ENCODE measurements at places on chromosomes 13 and 19.

DNA sequence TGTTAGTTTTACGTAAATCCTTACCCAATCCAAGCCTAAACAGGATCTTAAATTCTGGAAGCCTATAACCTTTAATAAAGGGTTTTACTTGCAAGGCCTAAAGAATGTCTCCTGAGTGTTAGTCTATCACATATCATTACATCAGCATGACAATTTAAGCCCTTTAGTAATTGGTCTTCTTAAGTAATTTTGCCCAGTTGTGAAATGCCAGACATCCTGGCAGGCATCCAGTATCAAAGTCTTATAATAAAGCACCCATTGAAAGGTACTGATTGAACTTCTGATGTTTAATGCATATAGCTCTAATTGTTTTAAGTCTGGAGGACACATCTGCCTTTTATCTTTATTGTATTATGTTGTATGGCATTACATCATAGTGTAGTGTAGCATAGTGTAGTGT, 1078.9 kb downstream of the SLITRK1 start:
- DNase-seq, result no peak

- no peak for DNase-seq
These were observed 539.5 kb upstream of the SLC10A2 start for GRCh38 chr13:103605546-103606326.

DNA sequence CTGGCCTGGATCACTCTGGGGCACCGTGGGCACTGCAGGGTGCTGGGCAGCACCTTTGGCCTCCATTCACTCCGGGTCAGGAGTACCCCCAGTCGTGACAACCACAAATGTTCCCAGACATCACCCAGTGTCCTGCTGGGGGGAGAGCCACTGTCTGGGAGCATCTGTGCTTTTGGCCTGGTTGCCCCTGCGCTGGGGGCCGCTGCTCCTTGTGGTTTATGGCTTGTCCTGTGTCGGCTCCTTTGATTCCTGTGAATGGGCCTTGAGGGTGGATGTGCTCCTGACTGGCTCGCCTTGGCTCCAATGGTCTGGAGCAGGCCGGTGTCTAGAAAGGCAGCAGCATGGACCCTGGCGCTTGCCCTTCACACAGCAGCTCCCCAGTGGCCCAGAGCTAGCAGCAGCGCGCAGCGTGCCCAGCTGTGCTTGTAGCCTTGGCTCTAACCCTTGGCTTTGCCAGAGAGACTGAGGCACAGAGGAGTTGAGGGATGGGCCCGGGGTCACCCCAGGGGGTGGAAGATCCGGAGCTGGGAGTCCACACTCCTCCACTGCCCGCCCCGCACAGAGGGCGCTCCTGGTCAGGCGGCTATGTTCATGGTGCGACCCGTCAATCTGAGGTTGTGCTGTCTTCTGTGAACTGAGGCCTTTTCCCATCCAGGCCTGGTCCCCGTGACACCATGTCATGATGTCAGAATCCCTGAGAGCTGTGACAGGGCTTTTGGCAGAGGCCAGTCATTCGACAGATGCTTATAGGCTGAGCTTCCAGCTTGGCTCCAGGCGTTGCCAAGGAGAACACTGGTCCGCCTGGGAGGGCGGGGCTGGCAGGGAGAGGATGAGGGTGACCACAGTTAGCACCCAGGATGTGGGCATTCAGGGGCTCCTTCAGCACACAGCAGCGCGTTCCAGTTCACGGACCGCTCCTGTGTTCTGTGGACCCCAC, 4.1 kb downstream of the DAZAP1 start:
- no peak for DNase-seq

GRCh38 chr13:32013181-32013580, 18.4 kb upstream of the FRY start:
- DNase-seq, result no peak

DNA sequence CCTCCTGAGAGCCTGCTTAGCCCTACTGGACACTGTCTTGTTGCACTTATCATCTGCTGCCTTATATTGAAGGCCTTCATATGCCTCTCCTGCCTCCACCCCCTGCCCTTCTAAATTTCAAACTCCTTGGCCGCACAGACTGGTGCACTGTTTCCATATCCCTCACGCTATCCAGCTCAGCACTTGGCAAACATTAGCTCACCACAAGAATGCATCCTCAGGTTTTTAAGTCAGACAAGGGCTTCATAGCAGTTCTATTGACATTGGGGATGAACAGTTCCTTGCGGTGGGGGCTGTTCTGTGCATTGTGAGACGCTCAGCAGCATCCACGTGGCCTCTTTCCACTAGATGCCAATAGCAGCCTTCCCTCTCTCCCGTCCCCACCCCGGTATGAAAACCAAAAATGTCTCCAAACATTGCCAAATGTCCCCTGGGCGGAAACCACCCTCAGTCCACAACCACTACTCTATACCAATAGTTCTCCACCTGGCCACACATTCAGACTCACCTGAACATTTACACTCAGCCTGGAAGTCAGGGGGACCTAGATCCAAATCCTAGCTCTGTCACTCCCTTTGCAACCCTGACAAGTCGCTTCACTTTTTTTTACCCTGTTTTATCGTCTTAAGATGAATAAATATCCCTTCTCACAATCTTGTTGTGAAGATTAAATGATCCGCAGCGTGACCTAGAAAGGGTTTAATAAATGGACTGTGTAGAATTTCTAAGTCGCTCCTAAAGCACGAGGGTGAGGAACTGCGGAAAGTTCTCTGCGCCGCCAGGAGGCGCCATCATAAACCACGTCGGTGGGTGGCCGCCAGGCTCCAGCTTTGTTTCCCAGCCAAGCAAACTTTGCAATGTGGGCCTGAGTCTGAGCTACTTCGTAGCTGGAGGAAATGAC, 3.6 kb upstream of the CEACAM3 start:
- peak; percentile 13 for DNase-seq

GRCh38 chr13:102657630-102658029, 37.2 kb downstream of the METTL21C start:
- DNase-seq, result no peak

- DNase-seq, result no peak
These were observed 792.6 kb upstream of the GPC6 start for GRCh38 chr13:92433963-92434362.

GRCh38 chr19:5057860-5058259, 88.9 kb downstream of the KDM4B start:
- DNase-seq, result no peak

- DNase-seq, result no peak
These were observed 10.0 kb downstream of the NDUFB7 start for GRCh38 chr19:14561847-14562351.

- no peak for DNase-seq
These were observed 26.6 kb upstream of the GSX1 start for GRCh38 chr13:27765650-27766049.

GRCh38 chr19:40464059-40465024, 1.2 kb downstream of the BLVRB start:
- peak; percentile 63 for DNase-seq

- peak; percentile 9 for DNase-seq
These were observed at the start of gene ADM5 for GRCh38 chr19:49689133-49690078. TSS of gene ADM5 (plus strand) at chr19:49689594. CDS start at chr19:49689838, 244 bp downstream.

- DNase-seq, result no peak
These were observed 94.2 kb upstream of the MCF2L start for GRCh38 chr13:112874751-112875300.

DNA sequence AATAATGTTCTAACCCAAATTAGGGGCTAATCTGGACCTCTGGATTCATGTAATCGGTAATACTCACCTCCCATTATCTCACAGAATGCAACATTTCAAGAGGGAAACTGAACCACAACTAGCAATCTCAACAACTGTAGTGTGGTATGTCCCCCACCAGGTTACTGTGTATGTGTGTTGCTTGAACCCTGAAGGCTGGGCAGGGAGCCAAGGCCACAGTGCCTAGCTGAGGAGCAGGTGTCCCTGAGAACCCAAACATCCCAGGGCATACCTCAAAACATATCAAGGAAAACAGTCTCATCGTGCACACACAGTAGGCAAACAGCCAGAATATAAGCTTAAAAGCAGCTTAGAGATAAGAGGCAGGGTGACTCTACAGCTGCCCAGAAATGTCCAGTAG, 20.5 kb upstream of the NEK3 start:
- no peak for DNase-seq

DNA sequence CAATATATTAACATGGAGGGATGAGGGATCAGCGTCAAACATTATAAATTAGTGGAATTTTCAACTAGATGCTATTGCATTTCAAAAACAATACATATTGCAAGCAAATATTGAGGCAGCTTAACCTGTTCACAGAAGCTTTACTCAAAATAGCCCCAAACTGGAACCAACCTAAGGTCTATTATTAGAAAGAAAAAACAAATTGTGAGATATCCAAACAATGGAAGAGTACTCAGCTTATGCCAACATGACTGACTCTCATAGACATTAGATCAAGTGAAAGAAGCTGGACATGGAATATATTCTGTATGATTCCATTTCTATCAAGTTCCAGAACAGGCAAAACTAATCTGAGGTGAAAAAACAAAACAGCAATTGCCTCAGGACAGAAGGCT, 27.6 kb upstream of the NEK3 start:
- no peak for DNase-seq

DNA sequence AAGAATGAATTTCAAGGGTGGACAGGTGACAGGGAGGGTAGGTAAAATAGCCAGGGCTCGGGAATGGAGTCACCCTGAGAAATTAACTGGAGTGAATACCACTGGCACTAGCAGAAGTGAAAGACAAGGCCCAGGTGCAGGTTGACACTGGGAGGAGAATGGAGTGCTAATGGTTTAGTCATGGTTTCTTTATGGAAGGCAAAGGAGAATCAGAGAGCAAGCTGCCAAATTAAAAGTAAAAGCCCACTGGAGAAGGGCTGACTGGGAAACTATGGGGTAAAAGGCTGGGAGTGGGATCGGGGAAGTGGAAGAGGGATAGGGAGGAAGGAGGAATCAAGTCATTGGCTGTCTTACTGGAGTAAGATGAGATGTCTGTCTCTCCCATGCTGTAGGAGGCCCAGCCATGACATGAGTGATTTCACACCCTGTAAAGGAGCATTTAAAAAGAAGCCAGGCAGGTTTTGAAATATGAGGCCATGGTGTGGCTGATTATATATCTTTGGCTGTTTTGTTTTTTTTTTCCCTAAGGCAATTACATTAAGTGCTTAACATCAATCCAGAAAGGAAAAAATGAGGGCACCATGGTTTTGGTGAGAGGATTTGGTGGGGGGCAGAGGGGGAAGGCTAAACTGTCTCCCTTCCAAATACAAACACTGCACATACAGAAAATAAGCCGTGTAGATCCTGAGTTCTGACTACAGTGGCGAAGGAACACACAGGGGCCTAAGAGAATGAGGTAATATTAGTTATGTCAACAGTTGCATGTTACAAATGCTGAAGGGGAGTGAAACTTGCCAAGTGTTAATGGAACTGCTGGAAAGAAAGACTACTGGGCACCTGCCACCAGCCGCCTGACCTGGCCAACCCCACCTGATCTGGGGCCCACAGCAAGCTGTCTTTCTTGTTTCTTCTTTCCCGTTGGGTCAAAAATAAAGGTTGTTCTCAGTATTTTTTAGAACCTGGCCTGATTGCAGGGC, 183.5 kb upstream of the TSC22D1 start:
- DNase-seq, result no peak

- DNase-seq, result no peak
These were observed 22.0 kb downstream of the ITGBL1 start for GRCh38 chr13:101474419-101474957.

GRCh38 chr13:49357694-49358093, 86.2 kb downstream of the CAB39L start:
- DNase-seq, result no peak

DNA sequence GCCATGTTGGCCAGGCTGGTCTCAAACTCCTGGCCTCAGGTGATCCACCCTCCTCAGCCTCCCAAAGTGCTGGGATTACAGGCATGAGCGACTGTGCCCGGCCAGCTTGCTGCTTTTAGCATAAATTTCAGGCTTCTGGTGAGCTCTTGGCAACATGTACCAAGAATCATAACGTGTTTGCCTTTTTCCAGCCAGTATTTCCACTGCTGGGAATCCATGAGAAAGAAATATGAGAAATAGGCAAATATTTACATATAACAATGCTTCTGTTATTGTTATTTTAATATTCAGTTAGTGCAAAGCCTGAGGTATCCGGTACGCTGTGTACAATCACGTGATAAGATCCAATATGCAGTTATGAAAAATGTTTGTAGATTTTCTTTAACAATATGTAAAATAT, 29.2 kb upstream of the CERS4 start:
- no peak for DNase-seq

DNA sequence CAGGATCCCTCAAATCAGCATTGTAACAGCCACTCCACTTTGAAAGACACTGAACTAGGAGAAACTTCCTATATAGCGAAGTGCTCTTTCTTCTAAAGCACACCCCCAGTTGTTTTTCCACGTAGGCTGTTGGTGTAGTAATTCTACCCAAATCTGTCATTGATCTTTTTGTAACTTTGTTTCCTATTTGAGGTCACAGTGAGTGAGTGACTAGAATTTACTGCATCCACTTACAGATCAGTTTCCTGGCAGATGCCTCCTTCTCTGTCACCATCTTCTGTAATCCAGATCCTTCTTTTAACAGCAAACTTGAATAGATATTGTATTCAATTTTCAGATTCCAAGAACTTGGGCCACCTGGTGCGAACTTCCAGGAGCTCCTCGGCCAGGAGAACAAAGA, 15.3 kb downstream of the ZAR1L start:
- no peak for DNase-seq

- DNase-seq, result no peak
These were observed 14.3 kb downstream of the LRP3 start for GRCh38 chr19:33208371-33208895.

DNA sequence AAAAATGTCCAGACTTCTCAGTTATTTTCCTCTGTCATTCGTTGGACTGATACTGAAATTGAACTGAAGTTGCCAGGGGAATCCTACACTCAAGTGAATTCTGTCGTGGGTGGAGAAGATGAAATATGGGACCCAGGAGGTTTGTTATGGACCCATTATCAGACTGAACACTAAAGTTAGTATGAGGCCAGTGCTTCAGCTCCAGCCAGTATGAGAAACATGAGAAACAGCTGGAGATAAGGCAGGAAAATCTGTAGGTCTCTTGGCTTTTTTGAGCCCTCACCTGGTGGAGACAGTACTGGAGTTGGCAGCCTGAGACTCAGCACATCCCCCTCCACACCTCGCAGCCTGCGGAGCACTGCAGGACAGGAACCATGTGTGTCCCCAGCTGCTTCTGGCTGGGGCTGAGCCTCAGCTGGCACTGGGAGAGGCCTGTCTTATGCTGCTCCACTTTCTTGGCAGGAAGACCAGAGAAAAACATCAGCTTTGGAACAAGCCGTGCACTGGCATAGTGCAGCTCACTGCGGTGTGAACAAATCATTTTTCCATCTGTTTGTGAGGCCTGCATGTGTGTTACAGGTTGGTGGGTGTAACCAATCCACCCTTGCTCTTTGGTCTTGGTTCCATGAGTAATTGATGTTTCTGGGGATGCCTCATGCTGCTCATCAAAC, 641.0 kb downstream of the FGF9 start:
- no peak for DNase-seq

DNA sequence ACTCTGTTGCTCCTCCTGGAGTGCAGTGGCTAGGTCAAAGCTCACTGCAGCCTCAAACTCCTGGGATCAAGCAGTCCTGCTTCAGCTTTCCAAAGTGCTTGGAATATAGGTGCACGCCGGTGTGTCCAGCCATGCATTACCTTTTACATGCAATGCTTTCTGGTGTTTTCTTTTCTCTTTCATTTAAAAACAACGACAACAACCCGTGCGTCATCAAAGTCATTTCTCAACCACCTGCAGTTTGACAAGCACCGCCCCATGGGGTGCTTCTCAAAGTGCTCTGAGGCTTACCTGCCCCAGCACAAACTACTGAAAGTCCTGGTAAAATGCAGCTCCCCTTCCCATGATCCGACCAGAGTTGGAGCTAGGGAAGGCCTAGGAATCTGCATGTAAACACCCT, 7.1 kb downstream of the QTRT1 start:
- DNase-seq, result no peak

- no peak for DNase-seq
These were observed 9.2 kb downstream of the CCDC8 start for GRCh38 chr19:46404055-46404752.

GRCh38 chr13:71171740-71172139, 695.3 kb downstream of the DACH1 start:
- DNase-seq, result no peak

Data from effector CD8-positive, alpha-beta T cell (primary cell).